Activated CD8-positive, alpha-beta memory T cell treated with anti-CD3 and anti-CD28 coated beads for 1 hour (primary cell): ENCODE measurements at places on chromosomes 7 and 10.

GRCh38 chr7:75650681-75651080 is 88.1 kb downstream of the HIP1 start:
- no peak for DNase-seq

GRCh38 chr10:86642499-86642898 is 11.8 kb upstream of the OPN4 start:
- DNase-seq = no peak

GRCh38 chr10:29838539-29838938 is 203.8 kb upstream of the SVIL start:
- DNase-seq = no peak

DNA sequence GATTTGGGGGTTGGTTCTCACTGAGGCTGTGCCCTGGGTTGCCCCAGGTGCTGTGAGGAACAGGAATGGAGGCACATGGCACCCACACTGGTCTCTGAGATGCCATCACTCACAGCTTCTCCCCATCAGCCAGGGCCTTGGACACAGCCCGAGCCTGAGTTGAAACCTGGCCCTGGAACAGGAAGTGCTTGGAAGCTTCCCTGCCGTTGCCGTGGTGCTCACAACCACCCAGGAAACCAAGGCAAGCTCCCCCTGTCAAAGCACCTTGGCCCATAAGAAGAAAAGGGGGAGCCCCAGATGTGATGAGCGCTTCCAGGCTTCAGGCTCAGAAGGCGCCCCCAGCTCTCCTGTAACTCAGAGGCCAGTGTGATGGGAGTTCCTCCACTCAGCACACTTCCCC is at the start of gene BTBD16:
BTBD16 (plus strand) TSS at position 221 of the 400 bp plus-strand sequence. CDS start 3,786 bp downstream, outside the sequence.
- DNase-seq = no peak

DNA sequence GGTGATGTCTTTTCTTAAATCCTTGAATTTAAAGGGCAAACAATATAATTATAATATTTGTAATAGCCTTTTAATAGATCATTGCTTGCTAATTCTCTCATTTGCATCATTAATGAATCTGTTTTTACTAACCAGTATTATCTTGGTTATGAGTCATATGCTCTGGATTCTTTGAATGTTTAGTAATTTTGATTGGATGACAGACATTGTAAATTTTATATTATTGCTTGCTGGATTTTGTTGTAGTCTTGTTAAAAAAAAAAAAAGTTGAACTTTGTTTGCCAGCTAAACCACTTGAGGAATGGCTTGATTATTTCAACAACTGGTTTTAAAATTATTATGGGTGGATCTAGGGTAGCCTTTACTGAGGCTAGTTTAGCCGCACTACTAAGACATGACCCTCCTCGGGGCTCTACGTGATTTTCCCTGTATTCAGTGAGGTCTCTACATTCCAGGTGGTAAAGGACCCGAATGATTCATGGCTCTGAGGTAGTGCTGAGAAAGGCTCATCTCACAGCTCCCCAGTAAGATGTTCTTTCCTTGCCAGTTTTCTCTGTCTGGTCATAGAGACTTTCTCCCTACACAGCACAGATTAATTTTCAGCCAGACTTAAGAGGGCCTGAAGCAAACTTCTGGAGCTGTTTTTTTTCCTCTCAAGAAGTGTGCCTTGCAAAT is 8.5 kb downstream of the C10orf90 start:
- no peak for DNase-seq

- no peak for DNase-seq
These were observed 361 bp upstream of the PLXDC2 start for GRCh38 chr10:19815731-19816410.

- no peak for DNase-seq
These were observed 33.1 kb downstream of the AP5Z1 start for GRCh38 chr7:4808565-4808964.

GRCh38 chr7:97020996-97021746 is 3.5 kb downstream of the DLX5 start:
- DNase-seq = no peak

GRCh38 chr7:27220440-27220955 is 20.6 kb upstream of the HOXA13 start:
- no peak for DNase-seq

DNA sequence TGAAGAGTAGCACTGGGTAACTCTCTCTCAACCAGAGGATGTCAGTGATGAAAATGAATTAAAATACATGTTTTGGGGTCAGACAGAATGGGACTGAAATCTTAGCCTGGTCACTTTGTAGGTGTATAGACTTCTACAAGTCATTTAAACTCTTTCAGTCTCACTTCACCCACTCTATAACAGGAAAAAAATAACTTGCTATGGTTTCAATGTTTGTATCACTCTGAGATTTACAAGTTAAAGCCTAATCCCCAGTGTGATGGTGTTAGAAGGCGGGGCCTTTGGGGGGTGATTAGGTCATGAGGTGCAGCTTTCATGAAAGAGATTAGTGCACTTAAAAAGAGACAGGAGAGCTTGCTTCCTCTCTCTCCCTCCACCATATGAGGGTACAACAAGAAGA is 134.8 kb downstream of the INHBA start:
- DNase-seq = no peak

DNA sequence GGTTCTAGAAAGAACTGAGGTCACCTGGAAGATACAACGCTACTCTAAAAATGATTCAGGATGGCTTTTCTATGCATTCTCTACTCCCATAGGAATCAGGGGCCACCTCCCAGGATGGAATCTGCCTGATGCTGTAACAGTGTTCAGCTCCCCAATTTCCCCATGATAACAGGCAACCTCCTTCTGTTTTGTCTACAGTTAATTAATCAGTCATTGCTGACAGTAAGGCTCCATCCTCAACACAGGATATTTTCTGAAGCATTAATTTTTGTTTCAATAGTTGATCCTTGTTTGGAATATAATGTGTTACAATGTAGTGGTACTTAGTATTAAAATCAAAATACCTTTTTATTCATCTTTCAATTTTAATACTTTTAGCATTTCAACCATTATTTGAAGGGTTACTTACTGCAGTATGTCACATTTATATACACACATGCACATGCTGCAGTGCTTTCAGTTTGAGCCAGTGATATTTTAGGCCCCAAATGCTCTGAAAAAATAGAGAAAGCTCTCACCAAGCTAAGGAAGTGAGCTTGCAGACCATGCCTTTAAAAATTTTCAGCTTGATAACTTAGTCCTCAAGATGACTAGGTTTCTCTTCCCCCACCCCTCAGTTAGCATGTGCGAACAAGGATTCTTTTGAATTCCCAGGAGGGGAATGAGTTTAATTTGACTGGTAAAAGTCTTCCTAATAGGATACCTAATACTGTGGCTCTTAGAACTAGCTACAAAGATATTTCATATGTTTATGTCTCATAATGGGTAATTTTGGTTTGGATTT is 592 bp upstream of the PIK3CG start:
- no peak for DNase-seq

DNA sequence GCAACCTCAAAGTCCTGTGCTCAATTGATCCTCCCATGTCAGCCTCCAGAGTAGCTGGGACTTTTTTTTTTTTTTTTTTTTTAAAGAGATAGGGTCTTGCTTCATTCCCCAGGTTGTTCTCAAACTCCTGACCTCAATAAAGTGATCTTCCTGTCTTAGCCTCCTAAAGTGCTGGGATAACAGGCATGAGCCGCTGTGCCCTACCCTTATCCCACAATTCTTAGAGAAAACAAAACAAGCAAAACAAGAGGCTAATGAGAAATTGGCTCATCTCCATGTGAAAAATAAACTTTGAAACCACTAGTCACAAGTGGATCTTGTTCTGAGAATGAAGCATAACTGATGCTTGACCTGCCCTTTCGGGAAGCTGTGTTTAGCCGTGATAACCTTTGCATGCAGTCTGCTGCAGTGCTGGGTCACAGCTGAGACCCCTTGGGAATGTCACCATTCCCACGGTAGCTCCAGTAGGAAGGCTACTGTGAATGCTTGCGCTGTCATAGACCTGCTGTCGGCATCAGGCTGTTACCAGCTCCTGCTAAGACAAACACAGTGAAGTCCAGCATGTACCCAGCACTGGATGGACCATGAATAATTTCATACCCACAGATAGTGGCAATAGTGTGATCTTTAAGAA is 290.7 kb upstream of the KIAA1217 start:
- DNase-seq = no peak

- no peak for DNase-seq
These were observed 113.6 kb upstream of the ZMIZ1 start for GRCh38 chr10:78955206-78955605.

DNA sequence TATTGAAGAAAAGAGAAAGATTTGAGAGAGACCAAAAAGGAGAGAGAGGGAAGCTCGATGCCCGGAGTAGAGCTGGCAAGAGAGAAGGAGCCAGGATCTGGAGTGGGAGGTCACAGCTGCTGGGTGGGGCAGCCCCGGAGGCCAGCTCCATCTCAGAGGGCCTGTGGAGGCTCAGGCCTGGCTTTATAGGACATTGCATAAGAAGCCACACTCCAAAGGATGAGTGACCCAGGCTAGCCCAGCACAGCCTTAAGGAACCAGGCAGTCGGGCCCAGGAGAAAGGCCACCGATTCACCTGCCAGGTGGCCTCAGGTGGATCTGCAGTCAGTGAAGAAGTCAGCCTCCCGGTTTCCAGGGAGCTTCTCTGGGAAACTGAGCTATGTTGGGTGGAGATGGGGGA is 676 bp downstream of the PLAC9 start:
- DNase-seq = no peak

DNA sequence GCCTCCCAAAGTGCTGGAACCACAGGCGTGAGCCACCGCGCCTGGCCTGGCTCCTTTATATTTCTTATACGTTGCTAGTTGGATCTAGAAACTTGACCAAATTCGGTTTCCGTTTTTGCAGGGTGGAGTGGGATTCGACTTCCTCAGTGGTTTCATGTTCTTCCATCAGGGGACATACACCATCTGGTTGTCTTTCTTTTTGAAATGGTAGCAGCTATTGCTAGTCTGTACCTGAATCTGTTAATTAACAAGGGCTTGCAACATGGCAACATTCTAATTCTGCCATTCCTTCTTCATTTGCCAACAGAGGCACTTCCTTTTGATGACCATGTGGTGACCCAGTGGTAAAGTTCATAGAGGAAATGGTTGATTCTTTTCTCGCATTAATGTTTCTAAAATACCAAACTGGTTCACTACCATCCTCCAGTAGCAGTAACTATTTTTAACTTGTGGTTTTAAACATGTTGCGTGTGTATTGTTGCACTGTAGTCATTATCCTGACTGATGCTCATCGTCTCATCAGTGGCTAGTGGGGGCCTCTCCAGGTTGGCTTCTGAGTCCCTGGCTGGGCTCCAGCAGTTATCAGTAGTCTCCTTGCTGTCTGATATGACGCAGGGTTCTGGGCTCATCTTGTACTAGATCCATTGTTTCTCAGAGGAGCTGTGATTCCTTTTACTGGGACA is 159.2 kb downstream of the RGS10 start:
- DNase-seq = no peak

GRCh38 chr7:140674899-140675701 is 2.4 kb downstream of the ADCK2 start:
- DNase-seq = no peak
